ENCODE measurements at places on chromosomes 2 and 18. TPM values are rescaled to one million over a fixed set of nuclear protein-coding genes. Genes with fewer than 3 reads are reported as not detected.

DNA sequence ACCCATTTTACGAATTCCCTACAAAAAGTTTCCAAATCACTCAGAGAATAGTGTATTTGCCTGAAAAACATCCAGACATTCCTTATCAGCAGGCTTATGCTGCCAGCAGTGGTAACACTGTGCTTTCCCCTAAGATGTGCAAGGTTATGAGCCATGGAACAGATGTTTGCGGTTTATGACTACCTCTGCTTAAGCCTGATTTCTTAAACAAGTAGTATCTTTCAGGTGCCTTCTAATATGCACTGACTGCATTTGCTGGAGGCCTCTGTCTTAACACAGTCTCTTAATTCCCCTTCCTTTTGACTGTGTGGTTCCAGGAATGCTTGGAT is 54.8 kb downstream of the CDC42EP3 start:
- DNase-seq = no peak

DNA sequence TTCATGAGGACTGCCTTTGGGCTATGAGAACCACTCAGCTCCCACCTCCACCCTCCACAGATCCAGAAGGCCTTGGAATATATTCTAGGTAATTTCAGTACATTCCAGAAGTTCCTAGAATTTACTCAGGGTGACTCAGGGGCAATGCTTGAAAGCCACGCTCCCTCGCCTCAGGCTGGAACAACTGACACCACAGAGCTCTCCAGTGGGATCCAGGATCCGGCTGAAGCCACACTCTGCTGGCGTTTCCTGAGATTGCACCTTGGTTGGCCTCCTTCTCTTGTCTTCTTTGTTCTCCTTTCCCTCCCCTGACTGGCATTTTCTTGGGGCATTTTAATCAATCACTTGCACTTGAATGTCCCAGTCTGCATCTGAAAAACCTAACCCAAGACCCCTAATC is 92.6 kb upstream of the KCNE4 start:
- no peak for DNase-seq

- no peak for DNase-seq
Observed at GRCh38 chr2:171147081-171147480, 13.6 kb downstream of the TLK1 start.

DNA sequence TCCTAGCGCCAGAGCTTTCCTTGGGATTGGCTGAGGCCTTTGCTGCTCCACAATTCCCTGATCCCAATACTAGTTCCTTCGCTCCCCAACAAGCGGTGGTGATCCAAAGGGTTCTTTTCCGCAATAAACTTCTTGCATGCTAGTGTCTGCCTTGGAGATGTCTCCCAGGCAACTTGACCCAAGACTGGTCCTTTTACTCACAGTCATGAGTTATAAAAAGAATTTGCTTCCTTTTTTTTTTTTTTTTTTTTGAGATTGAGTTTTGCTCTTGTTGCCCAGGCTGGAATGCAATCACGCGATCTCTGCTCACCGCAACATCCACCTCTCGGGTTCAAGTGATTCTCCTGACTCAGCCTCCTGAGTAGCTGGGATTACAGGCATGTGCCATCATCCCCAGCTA is 89.8 kb upstream of the SP3 start:
- no peak for DNase-seq

UGT1A10 gene
- not detected for total RNA-seq

DNA sequence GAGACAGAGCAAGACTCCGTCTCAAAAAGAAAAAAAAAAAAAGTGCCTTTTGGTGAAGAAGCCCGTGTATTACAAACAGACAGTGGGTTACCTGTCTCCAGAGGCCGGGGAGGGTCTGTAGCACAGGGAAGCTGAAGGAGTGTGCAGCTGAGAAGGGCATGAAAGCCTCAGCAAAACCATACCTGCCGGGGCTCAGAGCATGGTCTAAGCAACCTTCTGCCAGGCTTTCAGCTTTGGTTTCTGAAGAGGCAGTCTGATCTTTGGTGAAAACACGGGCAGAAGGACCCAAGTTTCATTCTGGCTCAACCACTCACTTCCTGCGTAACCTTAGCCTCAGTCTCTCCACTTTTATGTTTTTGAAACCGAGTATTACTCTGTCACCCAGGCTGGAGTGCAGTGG is 21.5 kb downstream of the SH2D6 start:
- DNase-seq = no peak

DNA sequence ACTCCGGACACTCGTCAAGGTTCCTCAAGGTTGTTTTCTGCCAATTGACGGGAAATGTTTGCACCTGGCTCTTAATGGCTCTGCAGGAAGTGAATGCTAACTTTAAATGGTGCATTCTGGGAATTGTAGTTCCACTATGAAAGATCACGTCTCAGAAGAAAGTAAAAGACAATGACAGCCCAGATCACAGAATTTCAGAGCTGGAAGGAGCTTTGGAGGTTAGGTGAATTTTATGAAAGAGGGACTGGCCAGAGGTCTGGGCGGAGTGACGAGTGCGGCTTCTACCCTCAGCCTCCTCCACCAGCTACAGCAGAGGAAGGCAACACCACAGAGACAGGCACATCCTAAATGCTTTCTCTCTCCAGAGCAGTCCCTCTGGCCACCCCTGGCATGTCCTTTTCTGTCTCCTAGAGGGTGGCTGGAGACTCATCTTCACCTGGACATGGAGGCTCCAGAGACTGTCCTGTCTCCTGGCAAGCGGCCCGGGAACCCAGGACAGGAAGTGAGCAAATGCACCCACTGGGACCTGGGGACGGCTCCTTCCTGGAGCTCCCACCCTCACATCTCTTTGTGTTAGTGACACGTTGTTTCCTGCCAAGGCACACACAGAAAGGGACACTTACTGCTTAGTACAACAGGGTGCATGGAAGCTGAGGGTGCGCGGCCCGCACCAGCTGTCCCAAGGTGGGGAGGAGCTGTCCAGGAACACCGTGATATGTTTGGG is 19.4 kb downstream of the THAP4 start:
- DNase-seq = peak; percentile 29

ARL4C gene
- total RNA-seq = 142 TPM

GRCh38 chr2:71458413-71459083 is 5.2 kb downstream of the DYSF start:
- no peak for DNase-seq
